ENCODE measurements at places on chromosomes 11 and 22. TPM values are rescaled to one million over a fixed set of nuclear protein-coding genes. Genes with fewer than 3 reads are reported as not detected.

CALCA gene
- total RNA-seq: not detected

INCENP gene
- 13.7 TPM for total RNA-seq

CLMP gene
- 10.3 TPM for total RNA-seq

MUC2 gene
- total RNA-seq: under 0.01 TPM

APOL5 gene
- total RNA-seq: not detected

CD6 gene
- total RNA-seq: 0.07 TPM

C11orf42 gene
- not detected for total RNA-seq

RPL3 gene
- total RNA-seq: 3,457 TPM

CARNS1 gene
- total RNA-seq: under 0.01 TPM

PACSIN3 gene
- 86.5 TPM for total RNA-seq

PHOX2A gene
- total RNA-seq: not detected

TYR gene
- total RNA-seq: not detected

TIMM10B gene
- total RNA-seq: 51.8 TPM

ANKRD42 gene
- 11.9 TPM for total RNA-seq

SMTNL1 gene
- not detected for total RNA-seq

CYB5R2 gene
- total RNA-seq: 25.6 TPM

MS4A4A gene
- not detected for total RNA-seq

CATSPERZ gene
- 0.34 TPM for total RNA-seq

ADORA2A gene
- total RNA-seq: 0.64 TPM

FGF19 gene
- not detected for total RNA-seq

SLC22A25 gene
- total RNA-seq: not detected

CTSW gene
- not detected for total RNA-seq

GPHA2 gene
- not detected for total RNA-seq

OR51I1 gene
- not detected for total RNA-seq

POLA2 gene
- total RNA-seq: 3.6 TPM

LDHAL6A gene
- total RNA-seq: not detected

DCHS1 gene
- total RNA-seq: 0.21 TPM

SEPTIN3 gene
- not detected for total RNA-seq

SSTR3 gene
- total RNA-seq: not detected

NLRP14 gene
- under 0.01 TPM for total RNA-seq

TPBGL gene
- total RNA-seq: not detected

TNNI2 gene
- total RNA-seq: under 0.01 TPM

PLCB3 gene
- 26.7 TPM for total RNA-seq

SLC25A17 gene
- total RNA-seq: 21.7 TPM

OR4P4 gene
- not detected for total RNA-seq

ARHGAP8 gene
- total RNA-seq: 10.3 TPM

ZC3H12C gene
- total RNA-seq: 7.2 TPM

RASSF10 gene
- 2.1 TPM for total RNA-seq

MS4A4E gene
- total RNA-seq: not detected

AQP11 gene
- total RNA-seq: 0.34 TPM

OR5P2 gene
- total RNA-seq: under 0.01 TPM

ASRGL1 gene
- 0.14 TPM for total RNA-seq

FAM180B gene
- total RNA-seq: not detected

MFNG gene
- total RNA-seq: 2.1 TPM

ALG8 gene
- 21.5 TPM for total RNA-seq

INSC gene
- total RNA-seq: 0.68 TPM

AHNAK gene
- total RNA-seq: 856 TPM

GRIK4 gene
- not detected for total RNA-seq

C11orf65 gene
- 2.1 TPM for total RNA-seq
